Right kidney (tissue), 9 donors: ENCODE measurements at places on chromosomes 7 and 10.

- no peak for DNase-seq
These were observed 168.4 kb upstream of the CELF2 start for GRCh38 chr10:10849306-10849705.

DNA sequence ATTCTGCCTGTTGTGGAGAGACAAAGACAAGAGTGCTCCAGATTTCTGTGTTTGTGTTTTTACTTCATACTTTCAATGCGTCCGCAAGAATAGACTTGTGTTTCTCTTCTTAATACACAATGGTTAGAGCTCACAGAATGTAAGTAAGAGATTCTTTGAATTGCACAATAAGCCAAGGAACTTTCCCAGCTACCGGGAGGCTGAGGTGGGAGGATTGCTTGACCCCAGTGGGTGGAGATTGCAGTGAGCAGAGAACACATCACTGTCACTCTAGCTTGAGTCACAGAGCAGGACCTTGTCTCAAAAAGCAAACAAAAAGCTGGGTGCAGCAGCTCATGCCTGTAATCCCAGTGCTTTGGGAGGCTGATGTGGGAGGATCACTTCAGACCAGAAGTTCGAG, 250.7 kb upstream of the MYO3A start:
- DNase-seq: no peak

DNA sequence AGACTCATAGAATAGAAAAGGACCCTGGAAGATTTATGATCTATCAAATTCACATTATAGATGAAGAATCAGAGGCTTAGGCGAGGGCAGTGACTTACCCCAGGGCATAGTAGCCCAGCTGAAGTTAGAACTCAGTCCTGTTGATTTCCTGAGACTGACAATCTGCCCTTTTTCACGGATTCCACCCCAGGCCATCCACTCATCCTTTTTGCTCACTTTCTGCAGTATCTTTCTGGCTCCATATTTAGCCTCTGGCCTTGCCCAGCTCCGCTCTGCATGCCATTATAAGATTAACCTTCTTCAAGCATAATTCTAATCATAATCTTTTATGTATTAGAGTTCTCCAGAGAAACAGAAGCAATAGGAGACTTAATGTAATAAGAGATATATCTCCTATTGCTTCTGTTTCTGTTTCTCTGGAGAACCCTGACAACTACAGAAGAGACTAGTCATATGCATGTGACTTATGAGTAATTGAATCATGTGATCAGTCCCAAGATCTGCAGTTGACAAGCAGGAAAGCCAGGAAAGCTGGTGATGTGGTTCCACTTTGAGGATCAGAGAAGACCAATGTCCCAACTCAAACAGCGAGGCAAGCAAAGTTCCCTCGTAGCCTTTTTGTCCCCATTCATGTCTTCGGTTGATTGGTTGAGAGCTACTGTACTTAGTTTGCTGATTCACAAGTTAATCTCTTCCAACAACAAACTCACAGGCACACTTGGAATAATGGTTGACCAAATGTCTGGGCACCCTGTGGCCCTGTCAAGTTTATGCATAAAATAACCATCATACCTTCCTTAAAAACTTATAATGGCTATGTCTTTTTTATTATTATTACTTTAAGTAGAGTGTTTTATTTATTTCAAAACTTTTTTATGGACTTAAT, 412.1 kb downstream of the SUGCT start:
- no peak for DNase-seq

- no peak for DNase-seq
These were observed 131.2 kb downstream of the TACC2 start for GRCh38 chr10:122120008-122120744.

GRCh38 chr7:141515941-141516340, 35.3 kb upstream of the AGK start:
- no peak for DNase-seq

DNA sequence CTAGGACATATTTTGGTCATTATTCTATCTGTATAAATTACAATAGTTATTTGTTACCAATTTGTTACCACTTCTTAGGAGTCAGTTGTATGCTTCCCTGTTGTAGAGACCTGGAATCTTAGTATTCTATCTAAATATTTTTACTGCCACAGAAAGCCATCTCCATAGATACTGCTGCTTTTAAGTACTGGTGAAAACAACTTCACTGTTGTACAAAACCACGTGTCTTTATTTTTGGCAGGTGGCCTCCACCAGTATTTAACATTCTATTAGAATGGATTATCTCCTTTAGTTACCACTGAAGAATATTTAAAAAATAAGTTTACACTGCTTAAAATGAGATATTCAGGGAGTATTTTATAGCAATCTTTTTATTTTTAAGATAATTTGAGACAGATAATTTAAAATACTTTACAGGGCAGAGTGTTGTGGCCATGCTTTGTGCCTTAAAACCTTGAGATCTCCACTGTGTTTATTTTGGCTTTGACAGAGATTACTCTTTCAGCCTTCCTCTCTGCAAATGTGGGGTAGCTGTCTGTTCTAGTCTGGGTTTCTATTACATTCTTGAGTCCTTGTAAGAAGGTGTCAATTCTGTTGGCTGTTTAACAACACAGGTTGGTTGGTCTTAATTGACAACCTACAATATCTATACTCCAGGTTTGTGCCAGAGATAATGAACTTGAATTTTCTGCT, 185.6 kb downstream of the LRRC4 start:
- DNase-seq: no peak

GRCh38 chr7:82578430-82578829, 134.9 kb upstream of the CACNA2D1 start:
- DNase-seq: no peak

- no peak for DNase-seq
These were observed 7.2 kb downstream of the VAX1 start for GRCh38 chr10:117130862-117131375.

- DNase-seq: peak; percentile 28
These were observed 57.8 kb downstream of the LGI1 start for GRCh38 chr10:93815304-93816096.

- DNase-seq: no peak
These were observed 3.1 kb upstream of the TAS2R38 start for GRCh38 chr7:141976524-141977245.

DNA sequence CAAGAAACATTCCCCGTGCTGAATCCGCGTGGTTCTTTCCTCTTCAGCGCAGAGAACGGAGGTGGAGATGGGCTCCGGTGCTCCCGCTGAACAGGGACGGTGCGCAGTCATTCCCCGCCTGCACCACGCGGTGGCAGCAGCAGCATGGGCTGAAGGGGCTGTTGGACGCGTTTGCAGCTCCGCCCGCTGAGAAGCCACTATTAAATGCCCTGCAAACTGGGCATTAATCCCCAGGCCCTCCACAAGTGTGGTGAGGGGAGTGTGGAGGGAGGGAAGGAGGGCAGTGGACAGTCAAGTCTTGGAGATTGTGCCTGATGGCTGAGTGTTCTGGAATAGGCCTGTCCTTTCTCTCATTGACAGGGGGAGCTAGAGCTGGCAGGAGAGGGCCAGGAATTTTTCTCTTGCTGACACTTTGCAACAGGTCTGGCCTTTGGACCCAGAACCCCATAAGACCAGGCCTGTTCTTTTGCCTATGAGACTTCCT, 240.2 kb upstream of the INHBA start:
- DNase-seq: peak; percentile 91

DNA sequence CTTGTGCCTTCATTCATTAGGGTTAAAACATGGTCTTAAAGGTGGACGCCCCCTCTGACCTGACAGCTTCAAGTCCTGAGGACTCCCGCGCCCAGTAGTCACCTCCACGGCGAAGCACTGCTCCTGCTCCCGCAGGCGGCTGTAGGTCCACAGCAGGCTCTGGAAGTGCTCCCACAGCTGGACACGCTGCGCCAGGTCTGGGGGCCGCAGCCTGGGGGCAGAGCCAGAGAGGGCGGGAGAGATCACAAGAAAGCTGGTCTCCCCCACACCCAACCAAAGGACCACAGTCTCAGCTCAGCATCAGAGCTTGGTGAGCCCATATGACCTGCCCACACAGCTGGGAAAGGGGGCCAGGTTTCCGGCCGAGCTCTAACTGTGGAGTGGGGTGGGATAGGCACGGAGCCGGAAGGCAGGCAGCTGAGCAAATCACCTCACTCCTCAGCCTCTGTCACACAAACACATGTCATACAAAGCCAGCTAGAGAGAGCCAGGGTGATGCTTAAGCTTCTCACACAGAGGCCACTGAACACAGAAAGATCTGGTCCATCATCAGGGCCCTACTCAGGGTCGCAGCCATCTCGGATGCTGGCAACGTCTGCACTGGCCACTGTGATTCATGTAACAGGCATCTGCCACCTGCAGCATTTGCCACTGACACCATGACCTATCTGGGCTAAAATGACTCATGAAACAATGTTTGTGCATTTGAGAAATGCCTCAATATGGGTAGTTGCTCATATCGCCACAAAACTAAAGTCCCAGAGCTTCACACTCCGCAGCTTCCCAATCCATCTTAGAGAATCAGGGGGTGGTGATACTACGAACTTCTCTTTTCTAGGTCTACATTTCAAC, 12.6 kb downstream of the HPS1 start:
- DNase-seq: no peak

GRCh38 chr7:137642472-137642871, 204.3 kb downstream of the DGKI start:
- DNase-seq: no peak

- DNase-seq: no peak
These were observed 76.0 kb downstream of the CARD11 start for GRCh38 chr7:2967705-2968104.

- DNase-seq: no peak
These were observed 666.0 kb upstream of the LRRTM3 start for GRCh38 chr10:66259836-66260235.

GRCh38 chr10:17915181-17915580, 36.5 kb upstream of the SLC39A12 start:
- no peak for DNase-seq

DNA sequence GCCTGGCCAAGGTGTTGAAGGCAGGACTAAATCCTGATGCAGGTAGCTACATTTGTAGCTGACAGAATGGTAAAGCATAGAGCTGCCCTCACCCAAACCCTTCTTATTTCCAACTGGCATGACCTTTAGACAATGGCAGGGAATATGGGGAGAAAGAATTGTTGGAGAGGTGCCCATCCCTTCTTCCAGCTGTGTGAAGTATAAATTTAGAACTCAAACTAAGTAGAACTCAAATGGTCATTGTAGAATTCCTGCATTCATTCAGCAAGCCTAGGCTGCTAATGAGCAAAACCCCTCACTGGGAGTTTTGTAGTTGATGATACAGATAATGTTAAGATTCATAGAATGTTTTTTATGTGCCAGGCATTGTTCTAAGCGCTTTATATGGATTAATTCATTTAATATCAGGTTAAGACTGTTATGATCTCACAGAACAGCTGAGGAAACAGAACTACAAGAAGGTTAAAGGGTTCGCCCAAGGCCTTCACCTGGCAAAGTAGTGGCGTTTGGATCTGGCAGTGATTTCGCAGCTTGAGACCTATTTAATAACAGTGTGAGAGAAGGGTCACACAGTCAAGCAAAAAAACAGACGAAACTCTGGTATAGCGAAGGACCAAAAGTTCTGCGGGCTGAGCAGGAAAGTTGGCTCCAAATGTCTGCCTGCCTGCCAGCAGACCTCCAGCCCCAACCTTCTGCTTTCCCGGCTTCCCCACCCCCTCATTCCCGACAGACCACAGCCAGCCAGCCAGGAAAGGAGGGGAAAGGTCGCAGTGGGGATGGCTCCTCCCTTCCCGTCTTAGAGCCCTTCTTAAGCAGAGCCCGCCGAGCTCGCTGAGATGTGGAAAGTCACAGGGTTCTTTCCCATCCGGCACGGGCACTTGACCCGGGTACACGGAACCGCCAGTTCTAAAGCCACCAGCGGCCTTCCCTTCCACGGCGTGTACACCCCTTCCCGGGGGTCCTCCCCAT, 1.6 kb upstream of the HILPDA start:
- peak; percentile 79 for DNase-seq

DNA sequence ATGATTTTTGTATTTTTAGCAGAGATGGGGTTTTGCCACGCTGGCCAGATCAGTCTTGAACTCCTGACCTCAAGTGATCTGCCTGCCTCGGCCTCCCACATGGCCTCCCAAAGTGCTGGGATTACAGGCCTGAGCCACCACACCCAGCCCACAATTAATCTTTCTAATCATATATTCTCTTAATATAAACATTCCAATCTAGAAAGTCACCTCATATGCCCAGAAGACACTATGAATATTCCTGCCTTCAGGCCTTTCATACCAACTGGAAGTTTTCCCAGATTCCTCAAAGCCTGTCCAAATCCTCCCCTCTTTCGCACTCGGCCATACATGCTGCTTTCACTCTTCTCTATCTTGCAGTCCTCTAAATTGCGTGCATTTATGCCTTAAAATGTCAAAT, 32.6 kb downstream of the PDZD8 start:
- no peak for DNase-seq

- DNase-seq: no peak
These were observed 252.3 kb downstream of the GATA3 start for GRCh38 chr10:8306685-8307364.

DNA sequence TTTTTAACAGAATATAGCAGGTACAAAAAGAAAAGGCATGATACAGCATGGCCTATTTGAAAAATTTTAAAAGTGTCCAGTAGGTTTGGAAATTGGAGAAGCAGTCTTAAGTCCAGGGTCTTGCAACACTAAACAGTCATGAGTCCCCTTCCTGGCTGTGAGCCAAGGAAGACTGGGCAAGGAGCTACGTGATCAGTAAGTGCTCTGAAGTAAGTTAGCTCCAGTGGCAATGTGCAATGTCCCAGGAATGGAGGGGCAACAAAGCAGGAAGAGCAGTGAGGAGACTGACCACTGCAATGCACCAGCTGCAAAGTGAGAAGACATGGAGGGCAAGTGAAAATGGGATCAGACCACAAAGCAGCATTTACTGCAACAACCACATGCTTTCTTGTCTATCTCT, 72.9 kb upstream of the GRID1 start:
- DNase-seq: peak; percentile 11

DNA sequence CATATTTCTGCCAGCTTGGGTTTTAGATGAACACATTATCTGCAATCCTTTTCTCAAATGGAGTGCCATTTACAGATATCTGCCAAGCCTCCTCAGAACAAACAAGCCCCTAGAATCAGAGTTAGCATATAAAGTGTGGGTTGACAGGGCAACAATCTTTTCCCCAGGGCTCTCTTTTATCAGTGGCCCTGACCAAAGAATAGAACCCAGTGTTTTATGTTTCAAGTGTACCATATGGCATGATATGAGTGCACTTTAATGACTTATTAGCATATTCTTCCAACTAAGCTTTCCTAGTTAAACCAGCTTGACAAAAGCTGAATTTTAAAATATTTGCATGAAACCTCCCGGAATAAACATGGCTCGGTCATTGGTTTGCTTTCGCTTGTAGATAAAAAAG, 57.3 kb downstream of the EVX1 start:
- no peak for DNase-seq

GRCh38 chr10:100637785-100638184, 102.0 kb downstream of the HIF1AN start:
- DNase-seq: no peak

- DNase-seq: peak; percentile 50
These were observed 16.5 kb downstream of the AIFM2 start for GRCh38 chr10:70115948-70116682.

DNA sequence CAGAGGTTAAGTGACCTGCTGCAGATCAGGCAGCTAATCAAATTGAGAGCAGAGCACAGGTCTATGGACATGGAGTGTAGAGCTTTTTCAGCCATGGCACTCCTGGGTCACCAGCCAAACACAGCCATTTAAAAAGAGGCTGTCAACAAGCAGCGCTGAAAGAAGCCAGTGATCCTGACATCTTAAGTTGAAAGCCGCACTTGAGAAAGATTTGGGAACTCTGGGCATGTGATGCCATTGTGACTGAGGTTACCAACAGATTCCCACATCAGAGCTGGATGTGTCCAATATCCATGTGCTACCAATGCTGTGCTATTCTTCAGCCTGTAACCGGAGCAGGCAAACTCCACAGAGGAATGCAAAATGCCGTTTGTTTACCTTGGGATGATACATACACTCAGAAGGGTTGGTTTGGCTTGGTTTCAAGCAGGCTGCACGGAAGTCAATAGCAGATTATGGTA, 56.2 kb upstream of the ABLIM1 start:
- DNase-seq: peak; percentile 21
